ENCODE measurements at places on chromosomes 12 and 14.

DNA sequence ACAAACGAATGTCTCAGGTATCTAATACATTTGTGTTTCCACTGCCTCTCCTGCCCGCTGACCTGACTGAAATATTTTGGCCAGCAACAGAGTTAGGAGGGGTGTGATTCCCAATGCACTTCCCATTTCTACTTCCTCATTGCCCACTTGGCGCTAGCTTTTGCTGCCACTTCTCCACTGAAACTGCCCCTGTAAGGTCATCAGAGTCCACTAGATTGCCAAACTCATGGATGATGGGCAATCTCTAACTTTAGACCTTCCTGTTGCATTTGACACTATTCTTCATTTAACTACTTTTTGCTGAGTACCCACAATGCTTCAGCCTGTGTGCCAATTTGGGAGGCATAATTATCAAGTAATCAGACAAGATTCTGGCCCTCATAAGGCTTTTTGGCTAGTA lies 40.8 kb downstream of the GPR65 start:
- no peak for DNase-seq

DNA sequence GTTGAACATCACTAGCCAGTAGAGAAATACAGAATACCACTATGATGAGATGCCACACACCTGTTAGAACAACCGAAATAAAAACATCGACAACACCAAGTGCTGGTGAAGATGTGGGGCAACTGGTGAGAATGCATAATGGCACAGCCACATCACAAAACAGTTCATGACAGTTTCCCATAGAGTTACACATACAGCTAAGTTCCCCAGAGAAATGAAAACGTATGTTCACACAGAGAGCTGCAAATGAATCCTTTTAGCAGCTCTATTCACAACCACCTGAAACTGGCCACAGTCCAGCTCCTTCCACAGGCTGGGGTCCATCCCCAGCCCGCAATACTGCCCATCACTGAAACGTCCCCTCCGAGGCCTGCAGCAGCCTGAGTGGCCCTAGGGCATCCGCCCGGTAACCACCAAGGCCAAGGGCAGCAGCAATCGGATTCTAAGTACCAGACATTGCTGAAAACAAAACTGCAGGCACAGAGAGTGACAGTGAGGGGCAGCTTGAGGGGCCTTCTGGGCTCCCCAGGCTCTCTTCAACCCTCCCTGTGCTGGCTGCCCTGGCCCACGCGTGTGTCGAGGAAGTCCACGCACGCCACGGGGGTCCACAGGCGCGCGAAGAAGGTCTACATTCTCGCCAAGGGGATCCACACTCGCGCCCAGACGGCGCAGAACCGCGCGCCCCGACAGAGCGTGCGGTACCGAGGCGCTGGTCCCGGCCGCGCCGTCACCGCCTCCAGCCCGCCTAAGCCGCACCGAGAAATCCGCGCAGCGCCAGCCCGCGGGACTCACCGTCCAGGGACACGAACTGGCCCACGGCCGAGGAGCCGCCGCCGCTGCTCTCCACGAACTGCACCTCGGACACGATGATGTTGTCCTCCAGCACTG lies 903 bp downstream of the BRF1 start:
- DNase-seq: no peak

DNA sequence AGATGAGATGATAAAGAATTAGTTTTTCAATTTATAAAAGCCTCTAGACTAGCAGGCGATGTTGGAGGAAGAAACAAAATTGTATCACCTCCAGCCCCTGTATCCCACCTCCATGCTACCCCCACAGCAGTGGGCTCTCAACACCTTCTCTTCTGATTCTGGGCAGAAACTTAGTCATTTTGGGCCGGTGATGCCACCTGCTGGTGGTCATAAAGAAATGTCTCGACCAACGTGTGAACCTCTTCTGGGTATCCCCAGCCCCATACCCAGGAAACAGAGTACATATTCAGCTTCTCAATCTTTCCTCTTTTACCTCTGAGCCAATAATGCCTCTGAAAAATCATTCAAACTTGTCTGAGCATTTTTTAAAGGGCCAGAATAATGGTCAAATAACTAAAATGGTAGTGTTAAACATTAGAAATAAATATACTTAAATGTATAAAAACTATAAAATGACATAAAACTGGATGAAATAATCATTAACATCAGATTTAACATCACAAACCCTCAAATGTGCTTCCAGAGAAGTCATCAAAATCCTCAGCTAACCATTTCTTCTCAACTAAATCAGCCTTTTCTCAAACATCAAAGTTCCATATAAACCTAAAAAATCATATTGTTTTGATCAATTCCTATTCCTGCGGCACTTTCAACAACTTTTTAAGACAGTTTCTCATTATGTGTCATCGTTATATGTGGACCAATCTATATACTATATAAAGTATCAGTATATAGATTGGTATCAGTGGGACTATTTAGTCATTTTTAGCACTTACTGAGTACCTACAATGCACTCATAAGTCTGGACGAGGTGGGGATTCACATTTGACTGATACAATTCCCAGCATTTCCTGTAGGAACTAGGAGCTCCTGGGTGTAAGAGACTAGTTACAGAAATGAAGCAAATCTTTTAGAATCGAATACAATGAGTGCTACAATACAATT lies 69.4 kb downstream of the ATXN2 start:
- peak; percentile 52 for DNase-seq

GRCh38 chr14:99852578-99852977 lies 59.4 kb downstream of the EML1 start:
- no peak for DNase-seq

- DNase-seq: no peak
Measured at GRCh38 chr12:112792301-112792700, 753 bp downstream of the RPH3A start.

- no peak for DNase-seq
Measured at GRCh38 chr14:70830998-70831781, 21.9 kb upstream of the MAP3K9 start.

- DNase-seq: no peak
Measured at GRCh38 chr12:86744547-86745212, 488.5 kb upstream of the MGAT4C start.

- no peak for DNase-seq
Measured at GRCh38 chr14:89369656-89370055, 47.4 kb downstream of the FOXN3 start.

GRCh38 chr12:22682663-22683062 lies 57.7 kb downstream of the ETNK1 start:
- no peak for DNase-seq

GRCh38 chr12:94430304-94430703 lies 29.4 kb downstream of the CEP83 start:
- no peak for DNase-seq

DNA sequence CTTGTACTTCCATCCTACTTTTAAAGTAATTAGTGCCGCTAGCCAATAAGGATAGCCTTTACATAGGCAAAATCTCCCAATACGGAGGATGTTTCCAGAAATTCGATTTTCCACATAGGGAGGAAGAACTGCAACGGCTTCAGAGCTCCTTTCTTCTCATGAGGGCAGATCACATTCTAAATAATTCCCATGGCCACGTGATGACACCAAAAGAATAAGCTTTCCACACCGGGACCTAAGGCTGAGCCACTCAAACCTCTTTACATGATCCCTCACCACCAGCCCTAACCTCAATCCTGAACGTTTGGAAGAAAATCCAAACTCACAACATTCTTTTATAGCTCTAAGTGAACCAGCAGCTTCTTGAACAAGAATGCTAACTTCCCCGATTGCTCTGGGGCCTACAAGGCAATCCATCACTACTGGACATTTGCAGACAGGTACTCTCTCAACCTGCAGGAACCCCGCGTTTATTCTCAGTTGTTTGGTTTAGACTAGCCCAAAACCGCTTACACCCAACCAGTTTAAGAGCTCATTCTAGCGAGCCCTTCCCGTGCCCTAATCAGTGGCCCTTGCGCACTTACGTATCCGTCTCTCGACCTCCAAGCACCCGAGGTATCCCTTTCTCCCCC lies 884 bp downstream of the CAPRIN2 start:
- no peak for DNase-seq

- DNase-seq: no peak
Measured at GRCh38 chr14:81385419-81385818, 14.7 kb downstream of the STON2 start.

- DNase-seq: no peak
Measured at GRCh38 chr12:18323159-18323558, 61.8 kb downstream of the PIK3C2G start.

DNA sequence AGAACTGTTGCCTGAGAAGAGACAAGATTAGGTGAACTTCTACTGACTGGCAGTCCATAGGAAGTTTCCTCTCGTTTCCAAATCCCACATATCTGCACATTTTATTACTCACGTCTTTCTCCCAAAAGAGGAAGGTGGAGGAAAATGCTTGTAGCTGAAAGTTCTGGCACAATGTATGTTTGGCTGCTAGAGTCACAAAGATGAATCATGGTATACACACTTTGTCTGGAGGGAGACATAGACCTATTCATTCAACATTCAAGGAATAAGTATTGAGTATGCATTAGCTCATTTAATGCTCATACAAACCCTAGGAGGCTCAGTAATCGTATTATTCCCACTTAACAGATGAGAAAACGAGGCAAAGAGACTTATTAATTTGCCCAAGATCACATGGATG lies 291.8 kb downstream of the FOXN3 start:
- DNase-seq: no peak

GRCh38 chr14:41606532-41607303 lies at the start of gene LRFN5:
Gene LRFN5, plus strand, starts transcription at chr14:41606876.
- no peak for DNase-seq

GRCh38 chr12:58142991-58143390 lies 201.6 kb downstream of the ATP23 start:
- DNase-seq: no peak

DNA sequence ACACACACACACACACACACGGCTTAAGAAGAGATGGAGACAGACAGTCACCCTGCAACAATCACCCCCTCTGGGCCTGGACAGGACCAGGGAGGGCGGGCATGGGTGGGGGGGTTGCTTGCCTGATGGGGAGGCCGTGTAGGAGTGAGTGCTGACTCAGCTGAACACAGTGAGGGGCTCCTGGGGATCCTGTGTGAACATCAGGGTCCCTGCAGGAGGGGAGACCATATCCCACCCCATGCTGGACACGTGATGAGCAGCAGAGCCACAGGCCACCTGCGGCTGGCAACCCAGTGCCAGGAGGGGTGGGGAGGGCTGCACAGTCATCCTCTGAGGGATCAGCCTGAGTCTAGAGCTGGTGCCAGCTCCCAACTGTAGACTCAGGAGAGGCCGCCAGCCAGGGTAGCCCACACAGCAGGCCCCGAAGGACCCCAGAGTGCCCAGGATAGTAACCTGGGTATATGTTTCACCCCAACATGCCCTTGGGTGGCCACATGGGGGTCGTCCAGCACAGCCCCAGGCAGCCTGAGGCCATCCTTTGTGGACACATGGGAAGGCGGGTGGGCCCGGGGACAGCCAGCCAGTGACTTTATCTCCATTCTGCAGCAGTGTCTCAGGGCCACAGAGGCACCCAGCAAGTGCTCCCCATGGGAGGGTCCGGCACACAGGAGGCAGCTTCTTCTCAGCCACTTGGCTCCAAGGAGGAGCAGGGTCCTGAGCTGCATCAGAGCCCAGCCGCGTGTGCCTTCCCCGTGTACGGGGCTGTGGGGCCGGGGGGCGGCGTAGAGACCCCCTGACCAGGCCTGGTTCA lies 73.7 kb upstream of the SFSWAP start:
- no peak for DNase-seq

DNA sequence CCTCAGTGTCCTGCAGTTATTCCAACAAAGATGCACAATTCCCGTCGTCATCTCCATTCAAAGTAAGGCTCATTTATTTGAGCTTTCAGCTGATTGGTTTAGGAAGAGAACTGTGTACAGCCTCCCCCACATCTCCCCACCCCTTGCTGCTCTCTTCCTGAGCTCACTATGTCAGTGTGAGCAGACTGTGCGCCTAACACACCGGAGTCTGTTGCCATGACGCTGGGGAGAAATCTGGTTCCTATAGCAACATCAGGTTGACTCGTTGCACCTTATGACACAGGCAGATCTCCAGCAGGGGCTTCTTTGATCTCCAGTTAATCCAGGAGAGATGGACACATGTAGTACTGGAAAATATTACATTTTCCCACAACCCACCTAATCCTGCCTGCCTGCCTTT lies 319.4 kb downstream of the CACNA1C start:
- no peak for DNase-seq

DNA sequence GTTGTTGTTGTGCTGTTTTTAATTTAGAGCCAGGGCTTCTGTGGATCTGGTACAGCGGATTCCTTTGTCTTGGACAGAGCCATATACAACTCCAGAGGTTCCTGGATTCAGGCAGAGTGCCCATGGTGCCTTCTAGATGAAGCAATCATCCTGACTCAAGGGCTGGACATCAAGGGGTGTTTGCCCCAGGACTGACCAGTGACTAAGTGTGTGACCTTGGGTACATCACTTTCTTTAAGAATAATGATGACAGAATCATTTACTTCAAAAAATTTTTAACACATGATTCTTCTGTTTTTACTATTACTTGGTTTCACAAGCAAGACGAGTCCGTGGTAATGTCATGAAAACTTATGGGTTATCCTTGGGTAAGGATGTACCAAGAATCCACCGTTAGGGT lies 397.3 kb downstream of the ZFP36L1 start:
- no peak for DNase-seq

DNA sequence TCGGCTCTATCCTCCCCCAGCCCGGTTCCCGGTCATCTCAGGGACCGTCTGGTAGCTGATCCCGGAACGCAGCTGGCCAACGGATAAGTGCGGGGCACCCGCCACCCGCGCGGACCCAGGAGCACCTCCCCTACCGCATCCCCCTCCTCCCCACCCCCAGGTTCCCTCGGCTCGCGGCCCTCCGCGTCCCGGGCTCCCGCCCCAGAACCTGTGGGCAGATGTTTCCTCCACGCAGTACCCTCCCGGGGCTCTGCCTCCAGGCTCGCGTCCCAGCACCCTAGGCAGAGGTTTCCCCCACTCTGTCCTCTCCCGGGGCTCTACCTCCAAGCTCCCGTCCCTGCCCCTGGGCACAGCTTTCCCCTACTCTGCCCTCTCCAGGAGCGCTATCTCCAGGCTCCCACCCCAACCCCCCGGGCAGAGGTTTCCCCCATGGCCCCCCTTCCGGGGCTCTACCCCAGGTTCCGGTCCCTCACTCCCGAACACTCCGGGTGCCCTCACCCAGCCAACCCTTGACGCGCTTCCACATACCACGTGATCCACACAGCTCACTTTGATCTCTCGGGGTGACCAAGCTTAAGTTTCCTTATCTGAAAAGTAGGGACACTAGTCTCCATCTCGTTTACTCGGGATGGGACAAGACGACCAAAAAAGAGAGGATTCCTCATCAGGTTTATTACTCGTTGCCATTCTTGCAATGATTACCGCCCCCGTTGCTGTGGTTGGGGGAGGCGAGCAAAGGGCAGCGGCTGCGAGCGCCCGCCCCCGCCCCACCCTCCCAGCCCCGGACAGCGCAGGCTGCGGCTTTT lies at the start of gene CCDC38:
TSS of gene CCDC38 (minus strand) at position 91 of the 806 bp plus-strand sequence. CDS start 6,105 bp downstream, outside the sequence.
- DNase-seq: peak; percentile 77

Data from activated CD4-positive, alpha-beta T cell treated with anti-CD3 and anti-CD28 coated beads, Interleukin-2, amount 50 U/mL, for 1 hour (primary cell).